GDM1 (cell line): ENCODE measurements at places on chromosomes 1 and 21.

DNA sequence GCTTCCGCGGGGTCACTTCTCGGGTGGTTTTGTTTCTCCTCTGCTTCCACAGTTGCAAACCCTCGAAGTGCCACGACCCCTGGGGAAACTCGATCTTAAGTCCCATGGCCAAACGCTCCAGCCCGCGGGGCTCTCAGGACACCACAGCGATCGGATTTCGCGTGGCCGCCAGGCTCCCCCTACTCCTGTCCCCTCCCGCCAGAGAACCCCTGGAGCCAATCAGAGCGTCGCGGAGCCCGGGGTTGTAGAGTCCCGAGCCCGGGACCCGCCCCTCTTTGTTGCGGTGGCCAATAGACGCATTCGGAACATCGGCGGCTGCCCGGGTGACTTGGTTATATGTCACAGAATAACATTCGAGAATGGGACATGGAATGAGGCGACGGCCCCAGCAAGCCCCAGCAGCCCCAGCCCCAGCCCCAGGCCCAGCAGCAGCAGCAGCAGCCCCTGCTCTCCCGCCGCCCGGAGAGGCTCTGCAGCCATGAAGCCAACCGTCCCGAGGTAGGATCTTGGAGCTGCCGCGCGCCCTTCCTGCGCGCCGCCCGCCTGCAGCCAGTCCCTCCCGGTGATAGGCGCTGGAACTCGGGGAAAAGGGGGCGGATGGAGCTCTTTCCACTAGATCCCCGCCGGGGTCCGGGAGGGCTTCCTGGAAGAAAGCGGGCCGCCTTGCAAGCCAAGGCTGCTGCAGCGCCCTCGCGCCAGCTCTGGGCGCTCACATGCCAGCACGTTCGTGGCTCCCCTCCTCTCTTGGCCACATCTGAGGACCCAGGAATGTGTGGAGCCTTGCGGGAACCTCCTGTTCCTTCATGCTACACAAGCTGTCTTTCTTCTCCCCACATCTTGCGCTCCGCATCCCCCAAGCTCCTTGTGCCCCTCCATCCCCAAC lies at the start of gene VASH2:
Gene VASH2 (plus strand): TSS at position 299 of the 883 bp plus-strand sequence. CDS start 1,002 bp downstream, outside the sequence.
- DNase-seq = peak; percentile 67

- peak; percentile 76 for DNase-seq
Observed at GRCh38 chr1:115641762-115642167, at the start of gene VANGL1. TSS of gene VANGL1 (plus strand) at chr1:115641970. CDS start at chr1:115651414, 9,444 bp downstream.

DNA sequence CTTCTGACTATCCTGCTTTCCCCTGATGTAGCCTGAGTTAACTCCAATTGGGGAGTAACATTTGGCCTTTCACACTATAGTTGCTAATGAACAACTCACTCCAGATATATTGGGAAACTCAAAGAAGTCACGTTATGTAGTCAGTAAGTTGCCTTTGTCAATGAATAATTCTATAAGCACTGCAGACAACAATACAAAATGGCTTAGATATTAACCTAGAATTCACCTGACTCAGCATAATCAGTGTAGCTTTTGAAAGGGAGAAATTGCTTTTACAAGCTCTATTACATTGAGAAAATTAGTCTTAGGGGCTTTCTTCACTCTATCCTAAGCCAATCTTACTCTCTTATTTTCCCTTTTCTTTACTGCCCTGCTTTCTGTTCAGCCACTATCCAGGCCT lies 303.5 kb upstream of the NR5A2 start:
- no peak for DNase-seq

- no peak for DNase-seq
Observed at GRCh38 chr21:35026153-35026500, 23.0 kb downstream of the RUNX1 start.

GRCh38 chr1:207024202-207025145 lies 8.1 kb downstream of the C1orf116 start:
- DNase-seq = peak; percentile 79

- no peak for DNase-seq
Observed at GRCh38 chr1:48616710-48617109, 144.7 kb upstream of the SPATA6 start.

GRCh38 chr1:164728719-164729118 lies 169.7 kb downstream of the PBX1 start:
- no peak for DNase-seq

DNA sequence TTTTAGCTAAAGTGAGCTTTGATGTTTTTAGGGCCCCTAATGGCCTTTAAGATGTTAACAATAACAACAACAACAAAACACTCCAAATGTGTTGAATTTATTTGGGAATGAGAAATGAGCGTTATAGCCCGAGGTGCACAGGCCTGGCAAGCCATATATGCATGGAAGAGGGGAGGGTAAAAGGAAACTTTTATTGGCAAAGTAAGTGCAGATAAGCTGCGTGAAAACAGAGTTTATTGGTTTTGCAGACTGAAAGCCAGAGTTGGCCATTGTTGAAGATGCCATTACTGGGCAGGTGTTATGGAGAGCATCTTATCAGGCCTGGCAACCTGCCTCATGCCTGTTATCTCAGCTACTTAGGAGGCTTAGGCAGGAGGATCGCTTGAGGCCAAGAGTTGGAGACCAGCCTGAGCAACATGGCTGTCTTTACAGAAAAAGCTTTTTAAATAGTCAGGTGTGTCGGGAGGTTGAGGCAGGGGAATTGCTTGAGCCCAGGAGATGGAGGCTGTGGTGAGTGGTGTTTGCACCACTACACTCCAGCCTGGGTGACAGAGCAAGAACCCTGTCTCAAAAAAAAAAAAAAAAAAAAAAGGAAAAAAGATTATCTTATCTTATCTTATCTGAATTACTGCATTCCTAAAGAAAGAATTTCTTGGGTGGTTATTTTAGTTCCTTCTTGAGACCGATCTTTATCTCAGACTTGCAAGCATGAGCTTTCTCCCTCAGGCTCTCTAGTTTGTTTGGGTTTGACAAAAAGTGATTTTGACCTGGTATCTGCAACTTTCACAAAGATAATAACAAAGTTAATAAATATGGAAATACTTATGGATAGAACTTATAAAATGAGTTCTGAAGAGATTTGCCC lies 1.7 kb downstream of the PATJ start:
- DNase-seq = no peak

DNA sequence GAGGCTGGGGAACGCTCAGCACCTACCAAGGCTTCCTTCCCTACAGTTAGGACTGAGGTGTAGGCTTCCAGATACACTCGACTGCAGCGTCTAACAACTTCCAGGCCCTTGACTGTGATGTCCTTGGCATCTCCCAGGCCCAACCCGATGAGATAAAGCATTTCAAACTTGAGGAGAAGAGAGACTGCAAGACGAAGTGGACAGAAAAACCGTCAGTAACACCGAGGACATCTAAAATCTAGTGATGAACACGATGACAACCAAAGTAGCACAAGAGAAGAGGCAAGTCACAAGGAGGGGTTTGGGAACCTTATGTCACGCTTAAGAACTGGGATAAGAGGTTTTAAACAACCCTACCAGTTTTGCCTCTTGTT lies 314 bp downstream of the DPH5 start:
- DNase-seq = no peak

DNA sequence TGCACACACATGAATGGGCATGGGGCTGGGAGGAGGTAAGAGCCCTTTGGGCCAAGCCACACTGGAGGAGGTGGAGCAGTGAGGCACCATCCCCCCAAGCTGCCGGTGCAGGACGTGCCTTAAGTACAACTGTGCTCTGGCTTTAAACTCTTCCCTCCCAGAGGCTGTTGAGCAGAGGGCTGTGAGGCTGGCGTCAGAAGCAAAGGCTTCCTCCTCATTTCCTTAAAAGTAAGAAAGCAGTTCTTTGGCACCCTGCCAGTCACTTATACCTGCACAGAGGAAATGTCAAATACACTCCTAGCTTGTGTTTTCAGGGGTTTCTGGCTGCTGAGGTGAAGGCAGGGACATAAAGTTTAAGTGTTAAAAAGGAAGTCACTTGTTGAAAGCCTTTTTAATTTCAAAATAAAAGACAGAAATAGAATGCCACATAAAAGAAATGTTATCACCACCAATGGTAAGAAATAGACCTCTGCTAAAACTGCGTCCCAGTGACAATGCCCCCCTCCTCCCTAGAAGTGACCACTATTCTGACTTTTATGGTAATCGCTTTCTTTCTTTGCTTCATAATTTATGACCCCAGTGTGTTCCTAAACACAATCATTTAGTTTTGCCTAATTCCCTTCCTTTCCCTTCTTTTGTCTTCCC lies 33.0 kb downstream of the LAMC2 start:
- peak; percentile 43 for DNase-seq

DNA sequence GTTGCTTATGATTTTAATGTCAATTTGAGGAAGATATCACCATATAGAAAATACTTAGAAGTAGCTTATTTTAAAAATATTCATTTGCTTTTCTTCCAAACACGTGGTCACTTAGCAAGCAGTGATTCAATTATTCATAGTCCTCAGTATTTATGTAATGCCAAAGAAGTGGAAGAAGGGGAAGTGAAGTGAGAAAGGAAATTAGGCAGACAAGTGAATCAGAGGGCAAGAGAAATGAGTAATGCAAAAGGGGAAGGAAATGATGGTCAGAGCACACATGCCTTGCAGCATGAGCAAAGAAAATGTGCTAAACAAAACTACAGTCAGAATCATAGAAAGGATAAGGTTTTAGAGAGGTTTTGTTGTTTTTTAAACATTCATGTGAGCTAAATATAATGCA lies 31.8 kb downstream of the SDCCAG8 start:
- DNase-seq = peak; percentile 73

GRCh38 chr1:31798433-31799195 lies 17.2 kb downstream of the SPOCD1 start:
- no peak for DNase-seq

DNA sequence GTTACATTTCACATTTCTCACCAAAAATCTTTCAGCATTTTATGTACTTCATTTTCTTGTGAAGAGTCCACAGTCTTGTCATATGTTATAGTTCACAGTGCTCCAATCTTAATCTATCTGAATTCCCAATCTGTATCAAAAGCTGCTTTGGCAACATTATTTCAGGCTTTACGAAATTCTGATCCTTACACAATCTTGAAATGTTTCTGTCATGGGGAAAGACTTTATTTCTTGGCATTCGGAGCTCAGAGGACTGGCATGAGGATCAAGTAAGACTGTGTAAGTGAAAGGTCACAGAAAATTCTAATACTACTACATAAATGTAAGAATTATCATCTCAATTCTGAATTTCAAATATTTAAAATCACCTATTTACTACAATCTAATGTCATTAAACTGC lies 2.0 kb downstream of the USP33 start:
- no peak for DNase-seq

GRCh38 chr1:58999676-59000075 lies 215.8 kb upstream of the JUN start:
- DNase-seq = peak; percentile 68

- DNase-seq = no peak
Observed at GRCh38 chr1:35777109-35777508, 7.3 kb upstream of the CLSPN start.

GRCh38 chr1:3249231-3249630 lies 180.2 kb downstream of the PRDM16 start:
- DNase-seq = no peak

- DNase-seq = no peak
Observed at GRCh38 chr1:116433275-116434257, 60.5 kb downstream of the ATP1A1 start.

DNA sequence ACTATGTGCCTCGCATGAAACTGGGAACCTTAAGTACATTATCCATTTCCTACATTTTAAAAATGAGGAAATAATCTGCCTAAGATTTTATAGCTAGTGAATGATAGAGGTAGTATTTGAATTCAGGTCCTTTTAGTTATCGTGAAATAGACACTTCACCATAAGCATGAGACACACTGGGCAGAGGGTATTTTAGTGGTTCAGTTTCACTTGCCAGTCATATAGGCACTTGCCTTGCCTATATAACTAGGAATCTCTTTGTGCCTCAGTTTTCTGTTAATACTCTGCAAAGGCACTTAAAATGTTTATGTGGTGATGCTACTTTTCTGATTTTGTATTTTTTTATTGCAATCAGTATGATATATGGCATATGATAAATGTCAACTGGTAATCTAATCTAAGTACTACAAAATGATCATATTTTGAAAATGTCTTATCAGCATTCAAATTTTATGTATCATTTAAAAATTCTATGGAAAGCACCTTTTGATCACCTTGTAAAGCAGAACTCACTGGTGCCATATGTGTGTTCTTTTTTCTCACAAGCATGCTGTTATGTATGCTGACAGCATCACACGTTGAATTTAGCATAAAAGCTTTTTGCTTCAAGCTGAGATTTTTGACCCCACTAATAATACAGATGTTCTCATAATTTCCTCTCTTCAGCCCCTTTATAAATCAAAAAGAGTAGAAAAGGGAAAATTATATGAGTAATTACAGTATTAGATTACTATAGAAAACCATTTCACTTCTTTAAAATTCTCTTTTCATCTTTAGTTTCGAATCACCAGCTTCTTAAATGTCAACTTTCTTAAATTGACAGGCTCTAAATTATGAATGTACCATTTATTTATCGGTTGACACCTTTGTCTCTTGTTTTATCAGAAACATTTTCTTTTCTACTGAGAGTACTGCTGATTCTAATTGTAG lies 52.6 kb downstream of the RPS6KC1 start:
- no peak for DNase-seq

- DNase-seq = no peak
Observed at GRCh38 chr1:25732821-25733220, 67.2 kb upstream of the SELENON start.

GRCh38 chr1:32946413-32946812 lies 18.2 kb downstream of the RNF19B start:
- DNase-seq = no peak

GRCh38 chr1:102726417-102726816 lies 381.9 kb downstream of the COL11A1 start:
- DNase-seq = no peak

GRCh38 chr1:40911105-40911504 lies 48.9 kb upstream of the CITED4 start:
- no peak for DNase-seq

GRCh38 chr1:30779294-30780071 lies 21.9 kb upstream of the LAPTM5 start:
- peak; percentile 64 for DNase-seq

- no peak for DNase-seq
Observed at GRCh38 chr1:96596226-96596922, 125.2 kb upstream of the PTBP2 start.

- DNase-seq = no peak
Observed at GRCh38 chr1:52182874-52183400, 41.0 kb downstream of the ZFYVE9 start.

GRCh38 chr1:68188060-68188538 lies 44.2 kb downstream of the WLS start:
- no peak for DNase-seq

GRCh38 chr1:179883745-179884138 lies 1.7 kb downstream of the TOR1AIP1 start:
- DNase-seq = no peak

GRCh38 chr1:100253552-100253951 lies 3.9 kb upstream of the DBT start:
- no peak for DNase-seq

DNA sequence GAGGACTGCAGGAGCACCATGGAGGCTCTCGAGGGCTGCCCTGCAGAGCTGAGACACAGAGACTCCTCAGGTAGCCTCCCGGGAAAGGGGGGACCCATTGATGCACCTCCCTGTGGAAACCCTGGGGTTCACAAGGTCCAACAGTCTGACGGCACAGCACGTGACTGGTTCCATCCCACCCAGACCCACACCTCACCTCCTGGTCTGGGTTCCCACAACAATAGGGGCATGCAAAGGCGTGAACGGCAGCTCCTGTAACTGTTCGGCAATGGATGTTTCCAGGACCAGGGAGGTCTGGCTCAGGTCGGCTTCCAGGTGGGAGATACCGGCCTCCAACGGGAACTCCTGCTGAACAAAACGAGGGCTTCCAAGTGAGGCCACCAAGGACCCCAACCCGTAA lies 86.8 kb downstream of the NPHP4 start:
- no peak for DNase-seq
